Lung microvascular endothelial cell (primary cell): ENCODE measurements at places on chromosomes 16 and 17.

- DNase-seq = no peak
Measured at GRCh38 chr17:48228720-48229119, 121.2 kb downstream of the SNX11 start.

GRCh38 chr16:80591071-80591915 lies 50.5 kb downstream of the DYNLRB2 start:
- no peak for DNase-seq

- DNase-seq = no peak
Measured at GRCh38 chr16:87210894-87211293, 106.3 kb downstream of the C16orf95 start.

- peak; percentile 27 for DNase-seq
Measured at GRCh38 chr17:20266806-20267458, 200.4 kb downstream of the LGALS9B start.

- no peak for DNase-seq
Measured at GRCh38 chr16:79628501-79628975, 28.0 kb upstream of the MAF start.

- no peak for DNase-seq
Measured at GRCh38 chr17:14310101-14310500, 9.2 kb downstream of the HS3ST3B1 start.

DNA sequence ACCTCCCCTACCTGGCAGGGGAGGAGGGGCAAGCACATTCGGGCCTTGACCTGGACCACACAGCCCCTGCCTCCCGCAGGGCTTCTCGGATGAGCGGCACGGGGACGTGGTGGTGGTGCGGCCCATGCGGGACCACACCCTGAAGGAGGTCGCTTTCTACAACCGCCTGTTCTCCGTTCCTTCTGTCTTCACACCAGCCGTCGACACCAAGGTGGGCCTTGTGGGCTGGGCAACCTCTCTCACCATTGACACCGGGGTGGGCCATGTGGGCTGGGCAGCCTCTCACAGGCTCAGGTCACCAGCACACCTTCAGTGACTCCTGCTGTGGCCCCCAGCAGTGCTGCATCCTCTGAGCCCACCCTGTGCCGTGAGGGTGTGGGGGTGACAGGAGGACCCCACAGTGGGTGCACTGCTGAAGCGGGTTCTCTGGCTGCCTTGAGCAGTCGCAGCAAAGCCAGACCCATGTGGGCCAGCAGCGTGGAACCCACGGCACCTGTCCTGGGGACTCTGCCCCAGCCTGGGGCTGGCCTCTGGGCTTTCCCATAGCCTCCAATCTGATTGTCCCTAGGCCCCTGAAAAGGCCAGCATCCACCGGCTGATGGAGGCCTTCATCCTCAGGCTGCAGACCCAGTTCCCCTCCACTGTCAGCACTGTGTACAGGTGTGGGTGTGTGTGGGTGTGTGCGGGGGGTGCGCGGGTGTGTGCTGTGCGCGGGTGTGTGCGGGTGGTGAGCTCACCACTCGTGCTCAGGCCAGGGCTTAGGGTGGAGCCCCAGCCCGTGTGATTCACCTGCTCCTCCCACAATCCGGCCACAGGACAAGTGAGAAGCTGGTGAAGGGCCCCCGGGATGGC lies 7.5 kb downstream of the CTU2 start:
- no peak for DNase-seq

DNA sequence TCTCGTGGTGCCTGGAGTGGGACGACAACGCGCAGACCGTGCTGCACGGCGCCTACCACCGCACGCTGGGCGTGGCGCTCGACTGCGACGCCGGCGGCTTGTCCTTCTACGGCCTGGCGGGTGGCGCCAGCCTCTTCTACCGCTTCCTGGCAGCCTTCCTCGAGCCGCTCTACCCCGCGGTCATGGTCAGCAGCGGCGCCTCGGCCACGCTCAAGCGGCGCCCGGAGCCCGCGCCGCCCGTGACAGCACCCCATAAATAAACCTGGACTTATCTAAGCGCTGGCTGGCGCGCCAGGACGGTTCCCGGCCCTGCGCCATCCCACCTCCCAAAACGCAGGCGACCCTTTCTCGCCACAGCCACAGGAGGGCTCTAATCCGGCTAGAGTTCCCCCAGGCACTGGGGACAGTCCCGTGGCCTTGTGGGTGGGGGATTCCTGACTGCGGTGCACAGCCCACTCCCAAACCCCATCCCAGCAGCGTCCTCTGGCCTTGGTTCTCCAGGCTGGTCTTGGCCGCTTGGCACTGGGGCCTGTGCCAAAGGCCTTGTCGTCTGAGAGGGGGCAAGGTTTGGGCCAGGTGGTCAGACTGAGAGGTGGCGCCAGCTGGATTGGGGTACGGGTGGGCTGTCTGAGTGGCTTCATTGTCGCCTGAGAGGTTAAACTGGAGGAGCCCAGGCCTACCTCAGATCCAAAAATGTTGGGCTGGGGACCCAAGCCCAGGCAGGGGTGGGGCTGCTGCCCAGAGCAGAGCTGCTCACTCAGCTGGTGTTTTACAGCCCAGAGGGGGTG lies 10.1 kb upstream of the SLC16A5 start:
- DNase-seq = peak; percentile 58

- DNase-seq = no peak
Measured at GRCh38 chr17:12438813-12439586, 226.7 kb upstream of the MYOCD start.

DNA sequence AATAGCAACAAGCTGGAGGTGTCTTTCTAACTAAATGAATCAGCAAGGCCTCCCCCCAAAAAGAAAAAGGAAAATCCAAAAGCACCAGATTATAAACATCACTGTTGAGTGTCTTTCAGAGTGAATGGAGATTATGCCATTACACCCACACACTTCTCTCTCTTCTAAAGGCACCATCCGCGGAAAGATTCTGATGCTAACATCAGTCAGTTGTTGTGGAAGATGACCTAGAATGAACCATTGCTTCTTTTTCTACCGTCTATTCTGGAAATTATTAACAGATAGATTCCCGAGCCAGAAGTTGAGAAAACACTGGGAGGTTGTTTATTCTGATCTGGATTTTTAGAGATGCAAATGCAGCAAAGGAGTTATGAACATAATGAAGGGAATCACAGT lies 60.9 kb upstream of the FAM20A start:
- DNase-seq = no peak

- no peak for DNase-seq
Measured at GRCh38 chr17:19306160-19307111, 56.1 kb downstream of the B9D1 start.

DNA sequence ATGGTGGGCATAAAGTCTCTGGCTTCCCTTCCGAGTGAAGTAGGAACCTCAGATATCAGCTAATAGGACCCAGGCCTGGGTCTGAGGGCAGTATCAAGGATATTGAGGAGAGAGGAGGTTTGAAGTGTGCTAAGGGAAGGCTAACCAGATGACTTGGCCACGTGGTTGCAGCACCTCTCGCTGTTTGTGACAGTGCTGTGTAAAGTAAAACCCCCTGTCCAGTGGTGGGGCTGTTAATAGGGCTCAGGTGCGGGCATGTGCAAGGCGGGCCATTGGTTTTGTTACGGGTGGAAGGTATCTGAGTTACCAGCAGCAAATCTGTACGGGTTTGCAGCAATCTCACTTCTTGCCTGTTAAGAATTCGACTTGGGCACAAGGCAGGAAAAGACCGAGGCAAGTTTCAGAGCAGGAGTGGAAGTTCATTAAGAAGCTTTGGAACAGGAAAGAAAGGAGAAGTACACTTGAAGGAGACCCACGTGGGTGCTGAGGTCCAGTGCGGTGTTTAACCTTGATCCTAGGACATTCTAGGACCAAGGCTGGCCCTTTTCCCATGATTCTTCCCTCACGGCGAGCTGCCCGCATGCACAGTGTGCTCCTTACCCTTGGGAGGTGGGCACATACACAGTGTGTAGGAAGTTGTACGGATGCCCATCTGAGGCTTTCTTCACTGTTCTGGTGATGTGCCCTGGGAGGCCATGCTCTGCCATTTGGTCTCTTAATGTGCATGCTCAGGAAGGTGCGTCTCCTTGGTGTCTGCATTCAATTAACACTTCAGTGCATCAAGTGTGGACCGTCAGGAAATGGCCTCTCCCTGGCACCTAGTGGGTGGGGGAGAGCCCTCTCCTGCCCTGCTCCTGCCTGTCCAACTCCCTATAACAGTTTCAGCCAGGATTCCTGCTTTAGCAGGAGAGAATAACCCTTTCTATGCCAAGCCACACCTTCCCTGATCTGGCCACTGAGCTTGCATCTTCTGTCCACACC lies 20.3 kb downstream of the SGF29 start:
- DNase-seq = no peak
